GM23248 (cell line): ENCODE measurements at places on chromosomes 7 and 10.

- no peak for DNase-seq
These were observed 202.3 kb downstream of the HERPUD2 start for GRCh38 chr7:35492451-35493175.

DNA sequence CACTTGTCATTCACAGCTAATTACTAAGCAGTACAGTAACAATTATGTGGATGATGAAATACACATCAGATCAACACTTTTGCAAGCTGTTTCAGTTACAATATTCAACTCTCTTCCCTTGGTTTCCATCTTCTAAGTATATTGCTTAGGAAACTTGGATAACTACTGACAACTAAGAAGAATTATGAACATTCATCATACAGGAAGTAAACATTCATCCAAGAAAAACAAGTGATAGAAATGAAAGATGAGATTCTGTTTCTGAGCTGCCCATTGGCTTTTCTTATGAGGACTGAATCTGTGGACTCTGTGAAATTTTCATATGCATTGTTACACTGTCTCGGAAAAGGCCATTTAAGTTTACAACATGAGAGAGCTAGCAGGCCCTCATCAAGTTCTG, 240.2 kb downstream of the PRKG1 start:
- no peak for DNase-seq

DNA sequence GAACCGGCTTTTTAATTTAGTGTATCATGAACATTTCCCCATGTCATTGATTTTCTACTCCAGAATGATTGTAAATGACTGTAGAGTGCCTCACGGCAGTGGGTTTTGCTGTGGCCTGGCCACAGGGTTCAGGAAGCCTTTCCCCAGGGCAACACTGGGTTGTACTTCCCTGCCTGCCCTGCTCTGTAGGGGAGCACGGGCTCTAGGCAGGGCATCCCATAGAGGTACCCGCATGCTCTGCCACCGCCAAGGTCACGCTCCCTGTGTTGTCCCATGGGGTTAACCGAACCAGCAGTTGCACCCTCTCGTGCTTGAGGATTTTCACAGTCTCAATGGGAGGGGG, 63.8 kb downstream of the BPGM start:
- DNase-seq = no peak

DNA sequence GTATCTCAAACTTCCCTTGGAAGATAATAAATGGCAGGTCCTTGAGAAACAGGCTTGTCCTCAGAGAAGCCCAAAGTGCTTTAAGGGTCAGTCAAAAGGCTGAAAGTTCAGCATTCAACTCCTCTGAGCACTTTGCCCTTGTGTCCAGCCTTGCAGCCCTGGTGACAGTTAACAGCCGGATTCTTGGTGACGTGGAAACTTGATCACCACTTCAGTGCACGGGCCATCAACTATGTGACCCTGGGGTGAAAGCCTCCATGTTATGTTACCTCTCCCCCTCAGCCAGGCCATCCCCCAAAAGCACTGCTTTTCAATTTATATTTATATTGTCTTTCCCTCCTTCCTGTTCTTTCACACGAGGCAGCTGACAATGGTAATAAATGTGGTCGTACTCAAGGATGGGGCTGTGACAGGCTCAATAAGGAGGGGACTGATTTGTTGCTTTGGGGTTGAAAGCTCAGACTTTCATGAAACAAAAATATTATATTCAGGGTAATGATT, 164.0 kb upstream of the NRP1 start:
- no peak for DNase-seq

GRCh38 chr7:91050677-91051076, 213.6 kb upstream of the FZD1 start:
- no peak for DNase-seq

GRCh38 chr7:112211348-112211907, 4.9 kb downstream of the ZNF277 start:
- peak; percentile 71 for DNase-seq

GRCh38 chr7:79420464-79420863, 33.0 kb downstream of the MAGI2 start:
- peak; percentile 90 for DNase-seq

- DNase-seq = no peak
These were observed 44.3 kb upstream of the PPP1R17 start for GRCh38 chr7:31642681-31643115.

DNA sequence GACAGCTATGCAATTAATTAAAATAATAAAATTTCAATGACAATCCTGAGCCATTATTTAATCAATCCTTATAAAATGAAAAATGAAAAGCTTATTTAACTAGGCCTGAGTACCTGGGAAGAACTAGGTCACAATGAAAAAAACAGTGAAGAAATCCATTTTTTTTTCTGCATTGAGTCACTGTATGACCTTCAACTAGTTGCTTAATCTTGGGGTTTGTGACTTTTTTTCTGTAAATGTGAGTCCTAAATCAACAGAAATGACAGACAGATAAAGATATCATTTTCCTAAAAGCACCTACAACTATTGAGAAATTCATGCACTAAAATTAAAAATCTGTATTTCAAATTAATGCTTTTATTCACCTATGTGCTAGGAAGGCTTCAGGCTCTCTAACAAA, 96.8 kb downstream of the TMEM26 start:
- DNase-seq = peak; percentile 19

GRCh38 chr7:46864716-46865115, 717.2 kb downstream of the TNS3 start:
- DNase-seq = no peak

DNA sequence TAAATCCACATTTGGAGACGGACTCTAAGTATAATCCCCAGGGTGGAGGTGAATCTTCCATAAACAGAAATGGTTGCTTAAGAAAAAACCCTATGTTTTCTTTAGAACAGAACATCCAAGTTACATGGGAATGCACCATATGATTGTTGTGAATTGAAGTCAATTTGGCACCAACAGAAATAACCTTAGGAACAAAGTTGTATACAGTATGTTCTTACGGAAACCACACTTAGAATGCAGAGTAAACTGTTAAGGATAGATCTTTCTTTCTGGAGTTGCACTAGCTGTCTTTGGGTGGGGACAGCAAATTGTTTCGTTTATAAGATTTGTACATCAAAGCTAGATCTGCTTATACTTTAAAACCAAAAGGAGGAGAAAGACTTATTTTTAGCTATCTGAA, 316.4 kb downstream of the PTEN start:
- no peak for DNase-seq

GRCh38 chr7:80181411-80181810, 46.8 kb downstream of the GNAI1 start:
- no peak for DNase-seq

DNA sequence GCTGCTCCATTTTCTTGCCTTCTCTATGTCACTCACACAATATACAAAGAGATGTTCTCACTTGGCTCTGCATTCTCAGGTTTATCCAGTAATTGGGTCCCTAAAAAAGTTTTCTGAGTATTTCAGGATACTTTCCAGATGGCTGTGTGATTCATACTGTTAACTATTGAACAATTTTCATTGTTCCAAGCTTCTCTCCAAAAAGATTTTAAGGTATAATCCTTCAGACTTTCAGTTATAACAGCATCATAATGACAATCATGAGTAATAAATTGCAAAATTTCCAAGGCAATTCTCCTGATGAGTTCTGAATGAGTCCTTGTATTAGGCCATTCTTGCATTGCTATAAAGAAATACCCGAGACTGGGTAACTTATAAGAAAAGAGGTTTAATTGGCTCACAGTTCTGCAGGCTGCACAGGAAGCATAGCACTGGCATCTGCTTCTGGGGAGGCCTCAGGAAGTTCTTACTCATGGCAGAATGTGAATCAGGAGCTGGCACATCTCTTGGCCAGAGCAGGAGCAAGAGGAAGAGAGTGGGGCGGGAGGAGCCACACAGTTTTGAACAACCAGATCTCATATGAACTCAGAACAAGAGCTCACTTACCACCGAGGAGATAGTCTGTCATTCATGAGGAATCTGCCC, 148.1 kb downstream of the SLC16A9 start:
- peak; percentile 79 for DNase-seq

- no peak for DNase-seq
These were observed 57.1 kb downstream of the LRRTM3 start for GRCh38 chr10:66982792-66983474.

GRCh38 chr10:78934532-78934898, 134.3 kb upstream of the ZMIZ1 start:
- DNase-seq = peak; percentile 41

DNA sequence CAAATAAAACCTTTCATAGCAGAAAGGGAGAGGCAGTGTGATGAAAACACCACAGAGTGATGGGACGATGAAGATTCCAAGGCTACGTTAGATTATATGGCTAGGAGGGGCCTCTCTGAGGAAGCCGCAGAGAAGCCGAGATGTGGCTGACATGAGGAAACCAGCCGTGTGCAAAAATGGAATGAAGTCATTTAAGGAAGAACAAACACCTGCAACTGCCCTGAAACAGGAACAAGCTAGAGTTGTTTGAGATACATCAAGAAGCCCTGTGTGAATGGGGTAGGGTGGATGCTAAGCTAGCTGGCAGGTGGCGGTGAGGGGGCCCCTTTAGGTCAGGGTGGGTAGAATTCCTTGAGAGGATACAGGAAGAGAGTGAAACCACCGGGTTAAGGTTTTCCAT, 129.5 kb downstream of the KLF6 start:
- no peak for DNase-seq

- DNase-seq = no peak
These were observed 162.9 kb upstream of the AOAH start for GRCh38 chr7:36887233-36887632.

DNA sequence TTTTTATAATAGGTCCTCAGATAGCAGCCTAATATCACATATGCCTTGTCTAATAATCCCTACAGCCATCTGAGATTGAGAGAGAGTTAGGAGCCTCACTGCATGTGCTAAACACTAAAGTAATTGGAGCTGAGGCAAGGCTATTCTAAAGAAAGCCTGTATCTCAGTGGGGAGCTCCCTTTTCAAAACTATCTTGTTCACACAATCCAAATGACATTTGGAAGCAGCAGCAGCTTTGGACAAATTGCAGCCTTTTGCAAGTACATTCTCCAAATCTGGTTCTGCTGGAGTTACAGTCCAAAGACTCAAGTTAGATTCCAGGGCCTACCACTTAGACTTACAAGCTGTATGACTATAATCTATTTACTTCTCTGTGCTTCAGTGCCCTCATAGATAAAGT, 104.5 kb downstream of the MACC1 start:
- no peak for DNase-seq

DNA sequence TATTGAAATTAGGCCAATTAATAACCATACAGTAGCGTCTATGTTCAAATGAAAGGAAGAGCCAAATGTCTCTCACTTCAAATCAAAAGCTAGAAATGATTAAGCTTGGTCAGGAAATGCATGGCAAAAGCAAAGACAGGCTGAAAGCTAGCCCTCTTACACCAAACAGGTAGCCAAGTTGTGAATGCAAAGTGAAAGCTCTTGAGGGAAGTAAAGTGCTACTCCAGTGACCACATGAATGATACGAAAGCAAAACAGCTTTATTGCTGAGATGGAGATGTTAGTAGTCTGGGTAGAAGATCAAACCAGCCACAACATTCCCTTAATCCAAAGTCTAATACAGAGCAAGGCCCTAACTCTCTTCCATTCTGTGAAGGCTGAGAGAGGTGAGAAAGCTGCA, 123.8 kb downstream of the TEX36 start:
- DNase-seq = no peak

DNA sequence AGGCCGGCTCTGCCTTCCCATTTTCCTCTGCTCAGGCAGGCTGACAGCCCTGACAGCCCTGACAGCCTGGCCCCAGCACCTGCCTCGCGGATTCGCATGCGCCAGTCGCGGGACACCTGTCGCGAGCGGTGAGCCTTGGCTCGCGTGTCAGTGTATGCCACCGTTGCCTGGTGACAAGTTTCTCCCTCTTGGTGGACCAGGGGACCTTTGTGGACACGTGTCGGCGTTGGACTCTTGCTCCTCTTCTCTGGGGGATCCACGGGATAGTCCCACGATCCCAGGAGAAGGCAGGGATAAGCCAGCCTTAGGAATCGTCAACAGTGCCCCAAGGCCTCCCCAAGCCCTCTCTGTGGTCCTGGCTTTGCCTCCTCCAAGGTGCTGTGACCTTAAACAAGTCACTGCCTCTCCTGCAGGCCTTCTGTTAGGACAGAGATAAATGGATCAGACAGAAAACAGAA, 18.1 kb upstream of the ZNF273 start:
- no peak for DNase-seq

DNA sequence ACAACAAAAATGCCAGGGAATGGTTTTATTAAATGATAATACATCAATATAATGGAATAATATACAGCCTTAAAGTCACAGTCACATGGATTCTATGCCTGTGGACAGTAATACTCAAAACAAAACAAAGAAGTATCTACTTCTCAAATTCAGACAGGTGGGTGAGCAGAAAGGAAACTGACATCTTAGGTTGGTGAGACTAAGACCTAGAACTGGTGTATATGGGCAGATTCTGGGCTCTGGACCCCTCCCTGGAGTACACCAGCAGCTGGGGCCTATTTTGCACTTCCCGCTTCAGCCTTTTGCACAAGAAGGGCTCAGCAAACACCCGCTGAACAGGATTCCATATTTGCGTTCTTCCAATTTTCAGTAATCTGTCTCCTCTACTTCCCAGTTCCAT, 5.4 kb upstream of the FIS1 start:
- DNase-seq = no peak

DNA sequence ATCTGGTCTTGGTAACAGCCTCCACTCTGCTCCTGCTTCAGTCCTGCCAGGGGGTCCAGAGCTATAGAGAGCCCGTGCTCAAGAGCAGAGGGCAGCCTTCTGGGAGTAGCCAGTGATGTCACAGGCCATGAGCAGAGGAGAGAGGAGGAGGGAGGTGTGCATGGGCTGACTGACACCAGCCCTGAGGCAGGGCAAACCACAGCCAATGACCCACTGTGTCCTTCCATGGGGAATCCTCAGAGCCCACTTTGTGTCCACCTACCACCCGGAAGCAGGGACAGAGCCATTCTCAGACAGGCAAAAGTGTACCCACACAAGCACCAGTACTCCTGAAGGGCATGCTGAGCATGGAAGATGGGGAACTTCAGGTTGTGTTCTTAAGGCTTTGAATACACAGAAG, at the start of gene PAX4:
PAX4 (minus strand) TSS at position 101 of the 400 bp plus-strand sequence. CDS start 2,214 bp downstream, outside the sequence.
- DNase-seq = no peak

GRCh38 chr10:124238367-124238766, 145.0 kb upstream of the CHST15 start:
- DNase-seq = no peak

- peak; percentile 96 for DNase-seq
These were observed 150.4 kb downstream of the SFMBT2 start for GRCh38 chr10:7260412-7260900.

DNA sequence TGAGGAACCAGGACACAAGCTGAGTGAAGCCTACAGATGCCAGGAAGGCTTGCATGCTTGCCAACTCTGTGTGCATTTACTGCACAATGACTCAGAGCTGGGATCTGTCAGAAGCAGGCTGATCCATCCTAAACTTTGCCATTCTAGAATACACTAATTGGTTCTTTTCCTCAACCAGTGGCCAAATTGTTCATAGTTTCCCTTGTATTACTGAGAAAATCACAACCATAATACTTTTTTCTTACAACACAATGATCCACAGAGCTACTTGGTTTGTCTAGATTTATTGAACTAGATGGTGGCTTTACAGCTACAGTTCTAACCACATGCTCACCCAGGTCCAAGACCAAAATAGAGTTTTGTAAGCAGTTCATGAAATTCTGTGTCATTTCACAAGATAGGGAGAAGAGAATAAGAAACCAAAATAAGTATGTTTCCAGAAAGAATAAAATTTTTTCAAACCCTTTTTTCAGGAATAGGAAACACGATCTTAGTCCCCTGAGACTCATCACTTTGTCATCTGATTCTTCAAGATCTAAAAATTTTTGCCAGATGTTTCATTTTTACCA, 21.0 kb upstream of the LRRC17 start:
- DNase-seq = peak; percentile 96
